Thoracic aorta (tissue), 2 donors: ENCODE measurements at places on chromosomes 3 and 15. TPM values are rescaled to one million over a fixed set of nuclear protein-coding genes. Genes with fewer than 3 reads are reported as not detected.

DNA sequence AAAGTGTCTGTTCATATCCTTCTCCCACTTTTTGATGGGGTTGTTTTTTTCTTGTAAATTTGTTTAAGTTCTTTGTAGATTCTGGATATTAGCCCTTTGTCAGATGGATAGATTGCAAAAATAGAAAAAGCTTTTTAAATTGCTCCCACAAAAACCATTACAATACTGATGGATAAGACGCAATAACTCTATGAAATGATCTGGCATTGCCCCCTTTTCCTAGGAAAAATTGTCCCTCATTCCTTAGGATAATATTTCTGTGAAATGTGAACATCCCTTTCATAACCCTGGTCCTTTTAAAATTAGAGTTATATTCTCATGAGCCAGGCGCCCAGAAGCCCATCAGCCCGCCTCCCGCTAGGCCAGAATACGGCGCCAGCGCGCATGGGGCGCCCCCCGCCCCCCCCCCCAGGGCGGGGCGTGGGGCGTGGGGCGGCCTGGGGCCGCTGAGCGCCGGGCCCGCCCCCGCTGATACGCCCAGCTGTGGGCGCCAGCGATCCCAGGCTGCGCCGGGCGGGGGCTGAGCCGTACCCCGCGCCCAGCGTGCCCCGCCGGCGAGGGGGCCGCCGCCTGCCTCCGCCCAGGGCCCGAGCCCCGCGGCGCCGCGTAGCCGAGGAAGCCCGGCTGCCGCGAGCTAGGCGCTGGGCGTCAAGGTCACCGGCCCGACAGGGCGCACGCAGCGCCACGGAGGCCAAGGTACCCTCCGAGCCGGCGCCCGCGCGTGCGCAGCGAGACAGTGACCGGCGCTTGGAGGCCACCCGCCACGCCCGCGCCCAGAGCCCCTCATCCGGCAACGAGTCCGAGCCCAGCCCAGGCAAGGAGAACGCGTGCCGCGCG, 11.1 kb upstream of the ROPN1B start:
- no peak for DNase-seq

- no peak for DNase-seq
These were observed 14.0 kb upstream of the UACA start for GRCh38 chr15:70777170-70777926.

DNA sequence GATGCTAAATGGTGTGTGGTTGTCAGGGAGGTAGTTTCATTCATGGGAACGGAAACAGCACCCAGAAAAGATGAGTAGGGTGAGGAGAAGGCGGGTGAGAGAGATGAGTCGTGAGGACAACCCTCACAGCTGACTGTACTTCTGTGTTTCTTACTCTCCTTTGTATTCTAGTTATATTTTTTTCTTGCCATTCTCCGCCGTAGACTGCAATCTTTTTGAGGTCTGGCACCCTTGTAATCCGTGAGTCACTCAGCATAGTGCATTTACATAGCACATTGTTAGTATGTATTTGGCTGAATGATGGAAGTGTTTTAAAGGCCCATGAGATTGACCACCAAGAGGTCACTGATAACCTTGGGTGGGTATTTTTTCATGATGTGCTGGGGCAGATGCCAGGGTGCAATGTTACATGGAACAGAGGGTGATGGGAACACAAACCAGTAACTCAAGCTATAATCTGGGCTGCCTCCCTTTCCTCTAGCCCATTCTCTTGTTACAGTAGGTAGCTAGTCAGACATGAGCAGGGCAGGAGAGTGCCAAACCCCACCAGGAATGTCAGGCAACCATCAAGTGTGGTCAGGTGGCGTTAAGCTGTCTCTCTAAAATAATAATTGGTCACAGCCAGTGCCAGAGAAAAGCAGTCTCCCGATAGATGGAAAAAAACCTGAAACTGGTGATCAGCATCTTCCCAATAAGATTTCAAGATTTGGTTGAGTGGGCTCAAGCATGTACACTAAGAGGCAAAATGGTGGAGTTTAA, 18.8 kb upstream of the DGKG start:
- no peak for DNase-seq

DNA sequence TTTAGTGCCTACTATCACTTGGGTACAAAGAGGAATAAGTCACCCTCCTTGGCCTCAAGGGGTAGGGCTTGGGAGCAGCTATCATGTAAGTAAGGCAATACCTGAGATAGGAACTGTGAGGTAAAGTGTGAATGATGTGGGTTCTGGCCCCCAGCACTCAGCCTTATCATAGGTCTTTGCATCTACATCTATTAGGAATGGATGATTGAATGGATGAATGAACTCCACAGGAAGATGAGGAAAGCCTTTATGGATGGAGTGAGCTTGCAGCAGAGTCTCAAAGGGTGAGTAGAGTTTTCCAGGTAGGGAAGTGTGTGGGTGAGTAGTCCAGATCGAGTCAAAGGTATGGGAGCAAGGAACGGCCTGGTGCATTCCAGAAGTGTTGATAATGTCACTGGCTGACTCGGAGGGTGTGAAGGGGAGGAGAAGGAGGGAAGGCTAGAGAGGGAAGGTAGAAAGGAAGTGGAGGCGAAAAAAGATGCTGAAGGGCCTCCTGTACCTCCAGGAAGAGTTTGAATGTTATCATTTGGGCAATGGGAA, 13.1 kb upstream of the ABHD2 start:
- no peak for DNase-seq

The SLC38A3 gene
- 0.28 TPM for total RNA-seq

The USP19 gene
- 56.3 TPM for total RNA-seq

The TLR9 gene
- total RNA-seq: not detected

- no peak for DNase-seq
These were observed 89.6 kb upstream of the TSEN2 start for GRCh38 chr3:12394569-12395271.

- DNase-seq: no peak
These were observed 32.1 kb upstream of the TJP1 start for GRCh38 chr15:29854413-29854812.

DNA sequence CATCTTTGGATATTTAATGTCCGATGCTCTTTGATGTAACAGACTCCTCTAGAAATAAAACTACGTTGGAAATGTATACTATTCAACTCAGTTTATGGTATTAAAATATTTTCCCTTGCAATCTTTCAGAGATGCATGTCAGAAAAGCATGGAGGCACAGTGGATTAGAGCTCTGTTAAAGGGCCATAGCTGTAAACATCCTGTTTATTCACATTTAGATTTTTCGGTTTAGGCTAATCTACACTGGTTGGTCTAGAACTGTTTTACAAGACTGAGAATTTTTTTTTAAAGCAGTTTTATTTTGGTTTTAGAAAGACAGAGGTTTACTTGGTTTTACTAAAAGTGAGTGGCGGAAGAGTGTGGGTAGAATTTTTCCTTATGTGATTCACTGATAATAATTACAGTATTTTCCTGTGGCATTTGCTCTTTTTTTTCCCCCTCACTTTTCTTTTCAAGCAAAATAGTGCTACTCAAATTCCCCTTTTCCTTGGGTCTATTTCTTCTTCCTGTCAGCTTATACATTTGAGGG, 132.1 kb downstream of the IL1RAP start:
- DNase-seq: no peak

DNA sequence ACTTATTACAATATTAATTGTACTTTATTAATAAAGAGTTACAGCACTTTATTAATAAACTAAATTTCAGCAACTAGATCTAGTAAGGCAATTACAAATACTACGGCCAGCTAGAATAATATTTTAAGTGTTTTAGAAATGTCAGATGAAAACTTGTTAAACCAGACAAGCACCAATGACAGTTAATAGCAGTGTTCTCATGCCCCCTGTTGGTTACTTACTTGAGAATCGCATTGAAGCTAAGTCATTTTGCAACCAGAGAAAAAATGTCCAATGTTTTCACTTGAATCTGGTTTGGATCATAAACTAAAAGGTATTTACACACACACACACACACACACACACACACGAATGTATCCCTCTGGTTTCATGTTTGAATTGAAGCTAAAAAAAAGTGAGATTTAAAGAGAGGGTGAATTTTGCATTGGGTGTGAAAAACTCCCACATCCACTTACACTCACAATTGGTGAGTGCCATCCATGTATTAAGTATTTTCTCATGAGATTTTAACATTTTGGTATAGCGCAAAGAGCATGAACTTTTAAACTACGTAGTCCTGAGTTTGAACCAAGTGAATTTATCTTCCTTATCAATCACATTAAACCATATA, 347.7 kb downstream of the ZBBX start:
- no peak for DNase-seq

The PAQR9 gene
- total RNA-seq: 0.21 TPM

DNA sequence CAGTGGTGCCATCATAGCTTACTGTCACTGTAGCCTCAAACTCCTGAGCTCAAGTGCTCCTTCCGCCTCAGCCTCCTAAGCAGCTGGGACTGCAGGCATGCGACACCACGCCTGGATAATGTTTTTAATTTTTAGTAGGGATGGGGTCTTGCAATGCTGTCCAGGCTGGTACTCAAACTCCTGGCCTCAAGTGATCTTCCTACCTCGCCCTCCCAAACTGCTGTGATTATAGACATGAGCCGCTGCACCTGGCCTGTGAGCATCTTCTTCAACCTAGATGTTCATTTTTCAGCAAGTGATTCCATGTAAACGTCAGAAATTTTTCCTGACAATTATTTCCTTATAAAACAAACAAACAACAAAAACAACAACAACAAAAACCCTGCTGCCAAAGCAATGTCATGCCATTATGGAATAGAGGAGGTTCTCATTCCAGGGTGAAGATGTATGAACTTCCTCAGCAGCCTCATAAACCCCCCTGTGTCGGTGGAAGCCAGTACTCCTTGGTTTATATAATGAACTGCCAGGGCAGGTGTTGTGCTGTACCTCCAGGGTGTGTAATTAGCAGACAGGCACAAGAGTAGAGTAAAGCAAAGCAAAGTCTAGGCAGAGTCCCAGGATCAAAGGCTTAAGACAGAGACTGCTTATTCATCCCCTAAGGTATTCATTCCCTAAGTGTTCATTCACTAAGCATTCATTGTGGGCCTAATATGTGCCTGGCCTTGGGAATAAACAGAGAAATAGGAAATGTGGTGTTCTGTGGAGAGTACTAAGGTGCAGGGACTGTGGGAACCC, 44.6 kb downstream of the NR2C2 start:
- no peak for DNase-seq

The GTPBP8 gene
- 10.4 TPM for total RNA-seq

GRCh38 chr3:48247401-48247811, 6.5 kb downstream of the ZNF589 start:
- no peak for DNase-seq

DNA sequence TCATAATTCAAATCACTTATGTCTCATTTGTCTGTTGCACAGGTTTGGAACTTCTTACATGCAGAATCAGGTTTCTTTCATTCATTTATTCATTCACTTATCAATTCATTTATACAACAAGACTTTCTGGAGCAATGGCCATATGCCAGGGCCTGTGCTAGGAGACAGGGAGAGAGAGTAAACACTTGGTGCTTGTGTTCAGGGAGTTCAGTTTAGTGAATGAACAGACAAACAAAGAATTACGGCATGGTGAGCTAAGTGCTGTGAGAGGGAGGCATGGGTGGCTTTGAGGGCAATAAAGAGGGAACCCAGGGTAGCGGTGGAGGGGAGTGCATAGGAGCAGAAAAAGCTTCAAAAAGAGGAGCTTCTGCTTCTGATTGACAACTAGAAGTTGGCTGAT, 8.5 kb upstream of the IREB2 start:
- DNase-seq: no peak

DNA sequence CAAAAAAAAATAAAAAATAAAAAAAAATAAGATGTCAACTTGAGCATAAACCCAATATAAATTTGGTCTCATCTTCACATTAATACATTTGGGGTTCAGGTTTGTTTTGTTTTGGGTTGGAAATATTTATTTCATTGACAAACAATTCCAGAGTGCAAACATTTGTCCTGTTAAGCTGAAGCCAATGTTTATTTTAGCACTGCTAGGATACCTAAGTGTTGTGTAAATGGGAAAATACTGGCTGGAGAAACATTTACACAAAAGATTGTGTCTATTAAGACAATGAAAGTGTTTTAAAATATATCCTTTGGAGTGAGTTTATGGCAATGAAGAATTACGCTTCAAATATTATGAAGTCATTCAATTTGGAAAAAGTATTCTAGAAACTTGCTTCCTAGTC, 91.1 kb downstream of the MEIS2 start:
- DNase-seq: no peak

GRCh38 chr15:57393061-57393460, 16.8 kb downstream of the CGNL1 start:
- no peak for DNase-seq

- DNase-seq: no peak
These were observed 222.3 kb upstream of the TMC3 start for GRCh38 chr15:81596159-81596865.

- no peak for DNase-seq
These were observed 51.3 kb upstream of the FBN1 start for GRCh38 chr15:48696627-48697312.

DNA sequence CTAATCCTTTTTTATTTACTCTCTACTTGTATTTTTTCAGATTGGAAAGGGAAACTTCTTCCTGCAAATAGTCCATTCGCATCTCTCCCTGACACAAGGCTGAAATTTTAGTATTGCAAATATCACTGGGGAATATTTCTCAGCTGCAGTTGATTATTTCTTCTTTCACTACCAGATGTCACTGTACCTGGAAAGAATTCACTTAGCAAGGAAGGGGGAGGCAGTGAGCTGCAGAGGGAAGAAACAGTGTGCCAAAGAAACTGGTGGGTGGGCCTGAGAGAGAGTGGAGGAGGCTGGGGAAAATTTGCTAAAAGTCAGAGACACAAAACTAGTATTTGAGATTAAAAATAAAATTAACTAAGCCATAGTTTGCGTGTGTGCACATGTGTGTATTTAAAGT, 142.3 kb upstream of the STT3B start:
- no peak for DNase-seq

GRCh38 chr15:83444936-83445335, 2.2 kb upstream of the SH3GL3 start:
- DNase-seq: no peak

DNA sequence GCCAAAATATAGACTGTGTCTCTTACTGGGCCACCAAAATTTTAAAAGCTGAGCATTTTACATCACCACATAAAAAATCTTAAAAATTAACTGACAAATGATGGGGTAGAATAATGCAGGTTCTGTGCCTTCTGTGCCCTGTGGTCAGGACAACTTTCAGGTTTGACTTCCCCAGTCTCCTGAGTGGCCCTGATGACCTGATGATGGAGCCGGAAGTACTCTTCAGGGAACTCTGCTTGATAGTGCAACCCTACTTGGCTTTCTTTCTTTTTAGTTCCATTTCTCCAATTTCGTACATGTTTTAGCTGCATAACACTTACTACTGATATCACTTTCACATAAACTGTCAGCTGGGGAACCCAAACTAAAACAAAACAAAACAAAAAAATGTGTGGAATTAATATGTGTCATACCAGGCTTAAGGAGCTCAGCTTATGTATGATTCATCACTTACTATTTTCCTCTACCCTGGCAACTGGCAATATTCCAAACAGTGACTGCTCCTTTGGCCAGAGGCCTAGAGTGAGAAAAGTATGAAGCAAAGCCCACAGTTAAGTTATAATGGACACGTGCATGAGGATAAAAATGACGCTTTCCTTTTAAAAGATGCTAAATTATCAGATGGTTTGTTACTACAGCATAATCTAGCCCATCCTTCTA, 194.3 kb downstream of the BCHE start:
- peak; percentile 24 for DNase-seq

GRCh38 chr3:95394286-95394685, 1331.4 kb downstream of the NSUN3 start:
- DNase-seq: no peak

- DNase-seq: no peak
These were observed 52.6 kb downstream of the TBC1D2B start for GRCh38 chr15:78024883-78025282.
